ENCODE measurements at places on chromosomes 6 and 20. TPM values are rescaled to one million over a fixed set of nuclear protein-coding genes. Genes with fewer than 3 reads are reported as not detected.

The C6orf52 gene
- not detected for total RNA-seq

The GGTLC1 gene
- total RNA-seq: not detected

The CD83 gene
- 0.89 TPM for total RNA-seq

The CST2 gene
- not detected for total RNA-seq

The PRL gene
- total RNA-seq: not detected

The RSPH3 gene
- total RNA-seq: 1.5 TPM

The NKX2-2 gene
- total RNA-seq: 3.1 TPM

The PNPLA1 gene
- not detected for total RNA-seq

The GJA10 gene
- not detected for total RNA-seq

The SLC22A3 gene
- total RNA-seq: not detected

The SLC35B3 gene
- total RNA-seq: 5.2 TPM

The BMP7 gene
- 4.8 TPM for total RNA-seq

The PAK5 gene
- total RNA-seq: not detected

The ATP9A gene
- total RNA-seq: 11.1 TPM

The LTA gene
- not detected for total RNA-seq

The GSTA3 gene
- total RNA-seq: not detected

The AP5S1 gene
- total RNA-seq: 24.6 TPM

The RNF144B gene
- total RNA-seq: 1.9 TPM

The CAP2 gene
- 5.4 TPM for total RNA-seq

The PTPN1 gene
- total RNA-seq: 37.1 TPM

The SLC32A1 gene
- not detected for total RNA-seq

The TPD52L1 gene
- total RNA-seq: 48.5 TPM

The COL11A2 gene
- total RNA-seq: 2.6 TPM

The AVP gene
- not detected for total RNA-seq

The THBS2 gene
- 194 TPM for total RNA-seq

The HLA-G gene
- not detected for total RNA-seq

The CST5 gene
- total RNA-seq: not detected

The PI16 gene
- total RNA-seq: not detected

The TTK gene
- total RNA-seq: 173 TPM

The PTGIS gene
- 6.2 TPM for total RNA-seq

The PSMB8 gene
- total RNA-seq: 164 TPM
